ENCODE measurements at places on chromosomes 5 and 9. TPM values are rescaled to one million over a fixed set of nuclear protein-coding genes. Genes with fewer than 3 reads are reported as not detected.

The CD74 gene
- 2.0 TPM for total RNA-seq

The TTC23L gene
- total RNA-seq = under 0.01 TPM

The ARID3C gene
- total RNA-seq = under 0.01 TPM

The PCDHGA12 gene
- total RNA-seq = 2.8 TPM

The PCDHGB2 gene
- total RNA-seq = 1.3 TPM

The PCDHGB5 gene
- total RNA-seq = 7.4 TPM

The WASHC1 gene
- 4.8 TPM for total RNA-seq

The GABRA1 gene
- total RNA-seq = not detected

The EPB41L4B gene
- total RNA-seq = 0.44 TPM

The HTR4 gene
- not detected for total RNA-seq

The LHX2 gene
- total RNA-seq = not detected

The PCDHGA1 gene
- 0.44 TPM for total RNA-seq

The ADAMTS19 gene
- not detected for total RNA-seq

The ECSCR gene
- 472 TPM for total RNA-seq

The AK3 gene
- 43.7 TPM for total RNA-seq

The PDCD1LG2 gene
- total RNA-seq = 1.4 TPM

The FOXD1 gene
- total RNA-seq = not detected

The PAEP gene
- total RNA-seq = not detected

All from lung microvascular endothelial cell (primary cell).